ENCODE measurements at places on chromosomes 11 and 22. TPM values are rescaled to one million over a fixed set of nuclear protein-coding genes. Genes with fewer than 3 reads are reported as not detected.
A peak's percentile ranks its signal among the peaks of the same experiment; 100 is the strongest.

MAJIN gene
- 0.63 TPM for total RNA-seq

TMPRSS4 gene
- total RNA-seq = not detected

C11orf91 gene
- total RNA-seq = not detected

ANKK1 gene
- total RNA-seq = not detected

OR52N4 gene
- not detected for total RNA-seq

PKNOX2 gene
- not detected for total RNA-seq

GRM5 gene
- total RNA-seq = not detected

BATF2 gene
- total RNA-seq = 1.6 TPM

NCAM1 gene
- total RNA-seq = 19.8 TPM

GRCh38 chr22:46661221-46661851 is 41.1 kb downstream of the GRAMD4 start:
- DNase-seq = peak; percentile 56

GRCh38 chr11:12091956-12092558 is 18.3 kb upstream of the MICAL2 start:
- no peak for DNase-seq

- no peak for DNase-seq
Measured at GRCh38 chr22:47100646-47101200, 338.3 kb downstream of the TBC1D22A start.

DNA sequence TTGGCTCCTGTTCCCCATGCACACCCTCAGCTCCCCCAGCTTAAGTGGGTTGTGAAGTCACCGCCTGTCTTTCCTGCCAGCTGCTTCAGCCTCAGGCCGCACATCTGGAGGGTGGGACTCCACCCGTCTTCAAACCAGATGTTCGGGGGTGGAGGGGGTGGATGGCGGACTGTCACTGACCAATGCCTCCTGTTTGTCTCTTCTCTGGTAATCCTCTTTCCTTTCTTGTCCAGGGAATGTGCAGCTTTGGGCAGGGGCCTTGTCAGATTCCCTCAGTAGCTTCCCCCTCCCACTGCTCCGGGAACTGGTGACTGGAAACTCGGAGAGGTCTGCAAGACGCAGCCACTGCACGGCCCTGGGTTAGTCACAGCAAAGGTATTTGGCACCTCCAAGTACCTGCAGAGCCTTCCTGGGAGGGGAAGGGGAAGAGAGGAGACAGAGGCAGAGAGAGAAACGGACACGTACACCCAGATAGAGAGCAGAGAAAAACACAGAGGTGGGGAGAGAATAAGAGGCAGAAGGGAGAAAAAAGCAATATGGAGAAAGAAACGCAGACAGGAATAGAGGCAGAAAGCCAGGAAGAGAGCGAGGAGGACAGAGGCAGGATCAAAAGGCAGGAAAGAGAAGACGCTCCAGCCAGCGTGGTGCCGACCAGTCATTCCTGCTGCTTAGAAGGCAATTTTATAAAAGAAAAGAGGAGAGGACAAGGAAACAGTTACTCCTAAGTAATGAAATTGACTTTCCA is 56.1 kb upstream of the TIMP3 start:
- DNase-seq = no peak

DNA sequence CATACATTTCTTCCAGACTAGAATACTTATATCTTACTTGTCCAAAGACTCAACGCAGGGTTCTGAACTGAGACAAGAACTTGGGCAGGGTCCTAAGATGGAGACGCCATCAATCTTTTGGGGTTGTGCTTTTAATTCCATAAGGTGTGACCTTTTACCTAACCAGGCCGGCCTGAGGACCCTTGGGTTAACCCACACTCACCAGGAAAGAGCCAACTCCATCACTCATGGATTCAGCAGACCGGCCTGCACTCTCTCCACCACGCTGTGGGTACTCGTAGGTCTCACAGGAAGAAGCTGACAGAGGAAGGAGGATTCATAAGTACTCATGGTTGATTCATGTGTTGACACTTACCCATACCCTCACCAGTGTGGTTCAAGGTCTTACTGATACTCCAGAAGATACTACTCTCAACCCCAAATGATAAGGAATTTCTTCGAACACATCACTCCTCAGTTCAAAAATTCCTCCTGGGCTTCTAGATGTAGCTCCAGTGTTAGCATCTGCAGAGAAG is 36.2 kb downstream of the USP35 start:
- no peak for DNase-seq

- no peak for DNase-seq
Measured at GRCh38 chr22:47543447-47543846, 781.0 kb downstream of the TBC1D22A start.

- no peak for DNase-seq
Measured at GRCh38 chr22:42292732-42293520, 22.5 kb upstream of the TCF20 start.

GRCh38 chr11:2443881-2444820 is at the start of gene TRPM5:
Gene TRPM5, minus strand, starts transcription at chr11:2444514. Its CDS starts 21,478 bp downstream, at chr11:2423036.
- DNase-seq = no peak

DNA sequence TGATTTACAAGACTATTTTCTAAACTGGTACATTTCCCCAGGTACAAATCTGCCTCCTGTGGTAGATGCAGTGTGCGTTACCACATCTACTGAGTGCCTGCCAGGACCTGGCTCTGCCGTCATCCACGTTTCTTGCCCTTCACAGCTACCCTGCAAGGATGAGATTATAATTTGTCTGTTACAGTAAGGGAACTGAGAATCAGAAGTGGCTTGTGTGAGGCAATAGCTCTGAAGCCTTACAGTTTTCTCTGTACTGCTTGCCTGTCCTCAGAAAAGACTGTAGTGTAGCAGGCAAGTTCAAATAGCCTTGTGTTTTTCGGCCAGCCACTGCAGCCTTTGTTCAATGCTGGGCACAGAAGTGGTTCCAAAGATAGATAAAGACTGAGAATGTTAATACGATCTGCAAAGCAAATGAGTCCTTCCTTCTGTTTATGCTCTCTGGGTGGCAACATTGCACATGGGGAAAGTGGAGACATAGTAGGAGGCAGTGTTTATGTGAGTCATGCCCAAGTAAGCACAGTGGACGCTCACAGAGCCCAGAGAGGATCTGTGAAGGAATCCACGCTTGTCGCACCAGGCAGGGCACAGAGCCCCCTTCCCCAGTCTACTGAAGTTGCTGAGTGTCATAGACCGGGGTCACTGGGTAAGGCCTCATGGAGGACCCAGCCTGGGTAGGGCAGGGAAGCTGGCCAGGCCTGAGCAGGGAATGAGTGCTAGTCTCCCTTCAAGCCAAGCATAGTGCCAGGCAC is 49.1 kb downstream of the MICAL2 start:
- DNase-seq = no peak

GRCh38 chr22:39174498-39175352 is 22.2 kb upstream of the CBX7 start:
- peak; percentile 7 for DNase-seq

GRCh38 chr22:31268281-31268680 is 24.0 kb downstream of the PIK3IP1 start:
- no peak for DNase-seq

- peak; percentile 79 for DNase-seq
Measured at GRCh38 chr11:67996622-67997474, 7.0 kb downstream of the UNC93B1 start.

Data from NCI-H460 (cell line).